ENCODE measurements at places on chromosomes 7 and 10.

GRCh38 chr7:108455998-108456677 lies at the start of gene NRCAM:
NRCAM (minus strand) TSS chr7:108456436; CDS start chr7:108240064, 216,372 bp downstream.
- DNase-seq: peak; percentile 92

DNA sequence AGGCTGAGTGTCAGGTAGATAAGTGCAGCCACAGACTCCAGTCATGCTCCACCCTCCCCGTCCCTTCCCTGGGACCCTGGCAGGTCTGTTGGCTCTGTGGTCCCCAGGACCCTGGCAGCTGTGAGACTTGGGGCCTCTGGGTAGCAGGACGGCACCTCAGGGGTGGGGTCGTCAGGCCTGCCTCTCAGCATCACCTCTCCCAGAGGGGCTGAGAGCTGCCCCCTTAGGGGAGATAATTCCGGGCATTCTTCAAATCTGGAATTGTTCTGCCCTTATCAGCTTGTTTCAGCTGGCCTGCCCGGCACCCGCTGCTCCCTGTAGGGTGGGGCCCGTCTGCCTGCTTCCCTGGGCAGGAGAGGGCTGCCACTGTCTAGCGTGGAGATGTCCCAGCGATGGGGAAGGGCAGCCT lies 23.3 kb downstream of the PODXL start:
- no peak for DNase-seq

DNA sequence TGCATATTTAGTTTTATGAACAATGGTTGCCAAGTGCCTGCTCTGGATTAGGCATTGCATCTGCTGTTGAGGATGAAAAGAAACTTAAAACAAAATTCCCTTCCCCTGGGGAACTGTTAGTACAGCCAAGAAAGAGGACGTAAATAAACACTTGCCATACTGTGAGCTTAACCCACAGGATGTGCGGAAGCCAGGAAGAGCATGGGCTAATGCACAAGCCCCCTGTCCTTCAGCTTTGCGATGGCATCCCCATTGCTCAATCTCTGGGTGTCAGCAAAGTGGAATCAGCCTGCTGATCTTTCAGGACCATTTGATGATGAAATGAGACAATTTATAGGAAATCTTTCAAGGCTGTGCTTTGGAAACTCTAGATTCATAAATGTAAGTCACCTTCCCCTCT lies 399.9 kb upstream of the IGFBP3 start:
- DNase-seq: no peak

GRCh38 chr10:80371467-80371866 lies 14.9 kb downstream of the DYDC2 start:
- no peak for DNase-seq

- DNase-seq: no peak
These were observed 322.7 kb downstream of the GFRA1 start for GRCh38 chr10:115950320-115950719.

DNA sequence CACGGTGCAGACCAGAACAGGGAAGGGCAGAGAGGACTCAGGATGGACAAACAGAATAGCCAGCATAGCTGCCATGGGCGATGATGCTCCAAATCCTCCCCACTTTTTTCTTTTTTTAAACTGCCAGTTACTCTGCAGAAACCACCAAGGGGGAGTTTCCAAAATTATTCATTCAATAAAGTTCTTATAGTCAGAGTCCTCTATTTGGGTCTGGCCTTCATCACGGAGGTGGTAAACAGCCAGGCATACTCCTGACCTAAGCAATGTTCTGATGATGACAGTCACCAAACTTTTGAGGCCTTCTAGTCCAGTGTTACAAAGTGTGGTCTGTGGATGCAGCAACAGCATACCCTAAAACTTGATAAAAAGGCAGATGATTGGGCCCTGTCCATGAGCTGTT lies 12.3 kb downstream of the RAPGEF5 start:
- no peak for DNase-seq

GRCh38 chr7:122248472-122248871 lies 56.1 kb downstream of the FEZF1 start:
- DNase-seq: no peak

DNA sequence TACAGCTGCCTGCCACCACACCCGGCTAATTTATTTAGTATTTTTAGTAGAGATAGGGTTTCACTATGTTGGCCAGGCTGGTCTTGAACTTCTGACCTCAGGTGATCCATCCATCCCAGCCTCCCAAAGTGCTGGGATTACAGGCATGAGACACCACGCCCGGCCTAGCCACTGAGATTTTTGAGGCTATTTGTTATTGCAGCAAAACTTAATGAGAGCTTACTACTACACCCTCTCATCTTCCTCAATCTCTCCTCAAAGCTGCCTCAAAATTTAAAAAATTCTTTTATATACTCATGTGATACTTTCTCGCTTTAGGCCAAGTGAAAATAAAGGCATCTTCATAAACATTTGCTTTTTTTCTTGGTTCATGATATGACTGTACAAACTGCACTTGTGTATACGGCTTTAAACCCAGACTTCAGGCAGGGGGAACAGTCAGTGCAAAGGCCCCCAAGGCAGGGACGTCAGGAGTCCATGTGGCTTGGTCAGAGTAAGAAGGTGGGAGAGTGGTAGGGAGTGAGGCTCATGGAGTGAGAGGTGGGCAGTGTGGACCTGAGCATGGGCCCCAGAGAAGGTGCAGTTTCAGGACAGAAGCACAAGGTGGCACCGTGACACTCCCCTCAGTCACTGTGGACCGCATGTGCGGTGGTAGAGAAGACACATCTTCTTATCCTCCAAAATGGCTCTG lies 55.5 kb downstream of the SYPL1 start:
- DNase-seq: peak; percentile 81

Measured in A549 (cell line).